ENCODE measurements at places on chromosomes 13 and 19.

DNA sequence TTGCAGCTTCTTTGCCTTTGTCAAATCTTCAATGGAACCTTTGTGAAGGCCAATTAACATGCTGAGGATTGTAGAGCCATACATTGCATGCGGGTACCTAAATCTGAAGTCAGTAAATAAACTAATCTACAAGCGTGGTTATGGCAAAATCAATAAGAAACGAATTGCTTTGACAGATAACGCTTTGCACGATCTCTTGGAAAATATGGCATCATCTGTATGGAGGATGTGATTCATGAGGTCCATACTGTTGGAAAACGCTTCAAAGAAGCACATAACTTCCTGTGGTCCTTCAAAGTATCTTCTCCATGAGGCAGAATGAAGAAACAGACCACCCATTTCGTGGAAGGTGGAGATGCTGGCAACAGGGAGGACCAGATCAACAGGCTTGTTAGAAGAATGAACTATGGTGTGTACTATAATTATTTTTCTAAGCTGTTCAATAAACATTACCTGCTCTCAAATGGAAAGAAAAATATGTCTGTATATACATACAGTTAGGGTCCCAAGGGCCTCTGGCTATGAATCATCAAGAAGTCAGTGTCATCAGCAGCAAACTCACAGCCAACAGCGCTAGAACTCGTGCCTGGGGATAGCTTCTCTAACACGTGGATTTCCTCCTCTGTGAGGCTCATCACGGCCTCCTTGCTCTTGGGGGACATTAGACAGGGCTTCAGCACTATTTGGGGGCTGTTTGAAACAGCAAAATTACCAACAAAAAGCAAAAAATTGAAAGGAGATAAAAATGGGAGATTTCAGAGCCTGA lies 2.9 kb upstream of the CD70 start:
- no peak for DNase-seq

GRCh38 chr19:10639836-10640235 lies 14.3 kb upstream of the ILF3 start:
- no peak for DNase-seq

- DNase-seq = peak; percentile 78
Observed at GRCh38 chr19:18588611-18589379, at the start of gene REX1BD. REX1BD (plus strand) TSS chr19:18588798; CDS start chr19:18588802, 4 bp downstream.

GRCh38 chr13:114112826-114113322 lies 19.5 kb downstream of the RASA3 start:
- no peak for DNase-seq

GRCh38 chr13:106722620-106723019 lies 154.7 kb upstream of the ARGLU1 start:
- DNase-seq = no peak

DNA sequence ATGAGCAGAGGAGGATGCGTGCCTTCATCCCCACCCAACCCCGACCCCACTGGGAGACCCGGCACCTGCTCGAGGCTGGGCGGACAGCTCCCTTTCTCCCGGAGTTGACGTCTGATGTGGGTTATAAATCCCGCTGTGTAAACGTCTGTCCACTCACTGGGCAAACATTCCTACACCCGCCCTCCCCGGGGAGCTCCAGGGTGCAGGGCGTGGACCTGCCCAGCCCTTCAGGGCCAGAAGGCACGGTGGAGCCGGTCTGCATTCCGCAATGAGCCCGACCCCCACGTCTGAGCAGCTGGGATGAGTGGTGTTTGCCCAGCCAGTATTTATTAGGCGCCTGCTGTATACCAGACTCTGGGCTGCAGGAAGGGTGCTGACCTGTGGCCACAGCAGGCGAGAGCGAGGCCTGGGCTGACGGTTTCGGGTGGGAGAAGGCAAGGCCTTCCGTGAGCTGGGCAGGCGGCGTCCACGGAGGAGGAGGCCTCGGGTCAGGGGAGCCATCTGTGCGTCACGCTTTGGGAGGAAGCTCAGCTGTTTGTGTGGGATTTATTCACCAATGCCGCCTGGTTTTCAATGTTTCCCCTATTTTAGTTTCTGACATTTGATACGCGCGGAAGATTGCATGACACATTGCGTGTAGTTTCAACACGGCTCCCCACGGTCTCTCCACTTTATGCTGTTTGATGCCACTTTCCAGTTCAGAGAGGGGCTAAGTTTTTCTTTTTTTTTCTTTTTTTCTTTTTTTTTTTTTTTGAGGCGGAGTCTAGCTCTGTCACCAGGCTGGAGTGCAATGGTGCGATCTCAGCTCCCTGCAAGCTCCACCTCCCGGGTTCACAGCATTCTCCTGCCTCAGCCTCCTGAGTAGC lies 2.0 kb downstream of the MISP start:
- no peak for DNase-seq

GRCh38 chr19:20503476-20503875 lies 62.1 kb downstream of the ZNF737 start:
- DNase-seq = no peak

GRCh38 chr19:52692431-52693008 lies 42.3 kb downstream of the ZNF611 start:
- no peak for DNase-seq

DNA sequence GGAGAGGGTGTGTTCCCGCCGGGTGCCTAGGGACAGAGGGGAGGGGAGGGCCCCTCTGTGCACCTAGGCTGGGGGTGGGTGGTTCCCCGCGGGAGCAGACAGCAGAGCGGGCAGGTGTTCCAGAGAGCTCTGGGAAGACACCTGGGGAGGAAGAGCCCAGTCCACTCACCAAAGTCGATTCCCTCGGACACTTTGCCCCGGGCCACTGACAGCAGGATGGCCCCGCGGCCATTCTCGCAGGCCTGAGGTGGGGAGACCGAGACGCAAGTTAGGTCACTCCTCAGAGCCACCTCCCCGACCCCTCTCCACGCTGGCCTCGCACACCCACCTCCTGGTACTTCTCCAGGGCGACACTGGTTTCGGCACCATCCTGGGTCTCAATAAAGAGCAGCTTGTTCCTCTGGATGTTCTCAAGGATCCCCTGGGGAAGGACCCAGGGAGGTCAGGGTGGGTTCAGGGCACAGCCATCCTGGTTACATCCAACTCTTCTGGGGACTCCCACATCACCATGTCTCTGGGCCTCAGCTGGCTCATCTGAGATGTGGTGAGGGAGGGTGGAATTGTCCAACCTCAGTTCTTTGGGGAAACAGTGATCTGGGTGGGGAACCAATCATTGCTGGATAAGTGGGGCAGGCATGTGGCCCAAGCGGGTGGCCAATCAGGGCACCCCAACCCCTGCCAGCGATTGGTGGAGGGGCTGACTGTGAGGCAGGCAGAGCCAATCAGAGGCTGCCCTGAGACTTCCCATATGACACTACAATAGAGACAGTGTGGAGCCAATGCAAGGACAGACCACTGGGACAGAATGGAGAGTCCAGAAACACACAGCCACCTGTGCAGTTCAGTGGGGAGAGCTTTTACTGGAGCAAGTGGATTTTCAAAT lies 12.6 kb downstream of the KLC3 start:
- no peak for DNase-seq

DNA sequence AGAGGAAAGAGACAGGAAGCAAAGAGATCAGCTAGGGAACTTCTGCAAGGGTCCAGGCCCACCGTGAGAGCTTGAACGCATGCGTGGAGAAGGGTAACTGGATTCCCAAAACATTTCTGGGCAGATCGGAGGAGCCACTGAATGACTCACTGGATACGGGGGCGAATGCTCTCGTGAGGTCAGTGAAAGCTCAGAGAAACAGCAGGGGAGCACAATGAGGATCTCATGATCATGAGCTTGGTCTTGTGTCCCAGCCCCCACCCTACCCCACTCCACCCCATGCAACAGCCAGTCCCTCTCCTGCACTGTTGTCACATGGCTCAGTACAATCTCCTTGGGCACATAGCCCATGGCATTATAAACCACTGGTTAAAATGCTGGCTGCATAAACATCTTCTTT lies 40.6 kb downstream of the DCLK1 start:
- no peak for DNase-seq

GRCh38 chr13:102729560-102730270 lies 34.9 kb upstream of the METTL21C start:
- DNase-seq = no peak

GRCh38 chr19:44618640-44619357 lies 5.4 kb downstream of the IGSF23 start:
- no peak for DNase-seq

GRCh38 chr19:35963514-35963913 lies 27.3 kb downstream of the LRFN3 start:
- no peak for DNase-seq

- DNase-seq = no peak
Observed at GRCh38 chr13:112522578-112522977, 65.4 kb downstream of the TUBGCP3 start.

DNA sequence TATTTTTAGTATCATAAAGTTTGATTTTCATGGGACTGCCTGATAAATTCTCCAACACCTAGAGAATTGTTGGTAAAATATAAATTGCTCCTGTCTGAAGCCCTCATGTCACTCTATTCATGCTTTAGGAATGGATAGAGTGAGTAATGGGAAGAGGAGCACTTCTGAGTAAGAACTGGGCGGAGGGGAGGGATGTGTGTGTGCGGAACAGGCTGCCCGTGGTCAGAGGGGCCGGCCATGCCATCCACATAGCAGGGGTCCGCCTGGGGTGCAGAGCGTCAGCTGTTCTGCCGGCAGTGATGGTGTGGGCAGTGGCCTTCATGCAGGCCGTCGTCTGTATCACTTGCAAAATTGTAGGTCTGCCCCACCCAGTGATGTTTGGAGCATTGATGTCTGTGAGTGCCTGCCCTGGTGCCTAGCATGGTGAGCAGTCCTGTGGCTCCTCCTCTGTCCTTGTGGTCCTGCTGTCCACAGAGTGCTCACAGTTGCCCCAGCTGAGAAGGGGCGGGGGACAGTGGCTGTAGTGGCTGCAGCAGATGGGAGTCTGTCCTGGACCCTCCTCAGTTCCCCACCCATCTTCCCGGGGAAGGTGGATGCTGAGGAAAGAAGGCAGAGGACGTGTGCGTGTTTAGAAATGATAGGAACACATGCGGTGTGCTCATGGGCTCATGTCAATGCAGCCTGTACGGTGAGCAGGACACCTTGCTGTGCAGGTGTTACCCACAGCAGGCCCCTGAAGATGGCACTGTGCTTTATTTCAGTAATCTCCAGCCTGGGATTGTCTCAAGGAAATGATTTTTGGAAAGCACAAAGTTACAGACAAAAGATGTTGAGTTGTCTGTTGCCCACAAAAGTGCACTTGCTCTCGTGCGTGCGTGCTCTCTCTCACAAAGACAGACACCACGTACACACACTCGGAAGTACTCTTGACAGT lies 49.4 kb upstream of the TEX29 start:
- no peak for DNase-seq

DNA sequence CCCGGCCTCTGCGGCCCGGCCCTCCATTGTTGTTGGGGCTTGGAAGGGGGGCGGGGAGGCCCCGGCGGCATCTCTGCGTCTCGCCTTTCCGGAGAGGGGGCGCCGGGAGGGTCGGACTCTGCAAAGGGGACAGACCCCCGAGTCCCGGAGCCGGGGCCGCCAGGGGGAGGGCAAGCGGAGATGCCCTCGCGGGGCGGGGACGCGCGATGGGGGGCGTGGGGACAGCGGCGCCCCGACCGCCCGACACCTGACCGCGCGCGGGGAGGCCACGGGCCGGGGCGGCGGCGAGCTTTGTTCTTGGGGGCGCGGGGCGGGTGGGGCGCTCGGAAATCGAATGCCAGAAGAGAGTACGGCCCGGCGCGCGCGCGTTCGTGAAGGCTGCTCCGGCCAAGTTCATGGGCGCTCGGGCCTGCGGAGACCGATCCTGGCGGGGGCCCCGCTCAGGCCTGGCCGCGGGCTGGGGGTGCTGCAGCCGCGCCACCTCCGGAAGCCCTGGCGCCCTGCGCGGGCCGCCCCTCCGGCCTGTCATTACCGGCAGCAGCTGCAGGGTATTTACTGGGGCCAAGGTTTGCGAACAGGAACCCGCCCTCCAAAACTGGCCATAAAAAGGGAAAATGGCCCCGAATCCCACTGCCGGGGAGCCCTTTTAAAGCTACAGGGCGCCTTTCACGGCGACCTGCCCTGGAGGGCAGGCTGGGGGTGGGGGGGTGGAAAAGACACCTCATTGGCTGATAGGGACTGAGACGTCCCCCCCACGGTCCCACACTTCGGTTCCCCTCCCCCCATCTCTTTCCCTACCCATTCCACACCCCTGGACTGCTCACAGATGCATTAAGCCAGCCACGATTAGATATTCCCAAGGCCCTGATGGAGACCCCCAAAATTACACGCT lies 11.1 kb upstream of the NANOS3 start:
- no peak for DNase-seq

DNA sequence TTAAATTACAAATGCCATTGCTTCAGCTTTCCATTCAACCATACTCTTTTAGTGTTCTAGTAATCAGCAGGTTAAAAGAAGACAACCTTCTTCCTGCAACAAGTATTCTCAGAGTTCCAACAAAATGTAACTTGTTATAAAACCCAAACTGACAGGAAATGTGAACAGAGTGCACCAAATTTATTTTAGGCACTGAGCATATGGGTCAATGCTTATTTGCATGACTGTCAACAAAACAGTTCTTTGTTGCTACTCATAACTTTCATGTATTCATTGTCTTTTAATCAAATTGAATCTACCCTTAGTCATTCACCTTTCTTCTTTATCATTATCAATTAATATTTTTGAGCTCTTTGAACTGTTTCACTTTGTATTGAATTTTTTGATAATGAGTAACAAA lies 554.1 kb downstream of the DACH1 start:
- no peak for DNase-seq

DNA sequence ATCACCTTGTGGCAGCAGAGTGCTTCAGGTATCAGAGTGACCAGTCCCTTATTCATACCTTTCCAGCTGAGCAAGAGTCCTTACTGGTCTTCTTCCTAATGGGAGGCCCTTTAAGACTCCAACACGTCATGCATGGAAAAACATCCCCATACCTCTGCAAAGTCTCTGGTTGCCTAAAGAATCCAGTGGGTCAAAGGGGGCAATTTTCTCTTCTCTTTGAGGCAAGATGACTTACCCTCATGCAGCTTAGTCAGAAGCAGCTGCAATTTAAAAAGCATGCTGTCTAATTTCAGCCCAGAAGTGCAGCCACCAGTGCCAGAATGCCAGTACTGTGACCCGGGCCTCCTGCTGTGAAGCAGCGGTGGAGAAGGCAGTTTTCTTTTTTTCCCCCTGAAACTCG lies 18.7 kb downstream of the PPP5C start:
- DNase-seq = no peak

- no peak for DNase-seq
Observed at GRCh38 chr13:82947191-82947621, 935.1 kb downstream of the SLITRK1 start.

- DNase-seq = no peak
Observed at GRCh38 chr19:15108145-15108844, 1.1 kb downstream of the SYDE1 start.

DNA sequence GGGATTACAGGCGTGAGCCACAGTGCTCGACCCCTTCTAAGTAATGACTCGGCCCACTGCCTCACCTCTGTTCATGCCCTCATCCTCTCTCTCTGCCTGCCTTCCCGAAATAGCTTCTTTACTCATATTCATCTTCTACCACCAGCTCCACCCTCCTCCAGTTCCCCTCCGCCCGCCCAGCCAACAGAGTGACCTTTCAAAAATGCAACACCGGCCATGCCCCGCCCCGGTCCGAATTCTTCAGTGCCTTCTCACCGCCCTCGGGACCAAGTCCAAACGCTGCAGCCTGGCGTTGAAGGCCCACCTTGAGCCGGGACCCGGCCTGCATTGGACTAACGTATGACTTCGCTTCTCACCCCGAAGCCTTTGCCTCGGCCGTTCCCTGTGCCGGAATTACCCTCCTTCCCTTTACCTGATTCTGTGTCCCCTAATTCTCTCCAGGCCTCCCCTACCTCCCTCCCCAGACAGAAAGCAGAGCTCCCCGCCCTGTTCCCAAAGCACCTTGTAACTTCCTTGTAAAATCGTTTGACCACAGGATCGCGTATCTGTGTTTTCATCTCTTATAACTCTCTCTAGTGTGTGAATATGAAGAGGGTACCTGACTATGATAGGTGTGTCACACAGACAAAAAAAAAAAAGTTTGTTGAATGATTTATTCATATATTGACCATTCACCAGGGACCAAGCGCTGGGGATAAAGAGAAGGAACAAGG lies 8.1 kb upstream of the MUC16 start:
- DNase-seq = no peak
